ENCODE measurements at places on chromosomes 6 and 20. TPM values are rescaled to one million over a fixed set of nuclear protein-coding genes. Genes with fewer than 3 reads are reported as not detected.

SSTR4 gene
- not detected for total RNA-seq

OVOL2 gene
- total RNA-seq = not detected

HEBP2 gene
- total RNA-seq = 43.7 TPM

BPIFB2 gene
- not detected for total RNA-seq

PAK5 gene
- total RNA-seq = not detected

EYA4 gene
- total RNA-seq = 1.7 TPM

GSTA2 gene
- not detected for total RNA-seq

VPS16 gene
- 32.7 TPM for total RNA-seq

ARHGAP40 gene
- not detected for total RNA-seq

LINC00237 gene
- not detected for total RNA-seq

HLA-DQA1 gene
- total RNA-seq = not detected

KIF3B gene
- 36.1 TPM for total RNA-seq

TINAG gene
- not detected for total RNA-seq

LY6G6C gene
- not detected for total RNA-seq

FAM209B gene
- not detected for total RNA-seq
